ENCODE measurements at places on chromosomes 7 and 10.

- DNase-seq, result no peak
These were observed 81.1 kb downstream of the RGS10 start for GRCh38 chr10:119461380-119461779.

DNA sequence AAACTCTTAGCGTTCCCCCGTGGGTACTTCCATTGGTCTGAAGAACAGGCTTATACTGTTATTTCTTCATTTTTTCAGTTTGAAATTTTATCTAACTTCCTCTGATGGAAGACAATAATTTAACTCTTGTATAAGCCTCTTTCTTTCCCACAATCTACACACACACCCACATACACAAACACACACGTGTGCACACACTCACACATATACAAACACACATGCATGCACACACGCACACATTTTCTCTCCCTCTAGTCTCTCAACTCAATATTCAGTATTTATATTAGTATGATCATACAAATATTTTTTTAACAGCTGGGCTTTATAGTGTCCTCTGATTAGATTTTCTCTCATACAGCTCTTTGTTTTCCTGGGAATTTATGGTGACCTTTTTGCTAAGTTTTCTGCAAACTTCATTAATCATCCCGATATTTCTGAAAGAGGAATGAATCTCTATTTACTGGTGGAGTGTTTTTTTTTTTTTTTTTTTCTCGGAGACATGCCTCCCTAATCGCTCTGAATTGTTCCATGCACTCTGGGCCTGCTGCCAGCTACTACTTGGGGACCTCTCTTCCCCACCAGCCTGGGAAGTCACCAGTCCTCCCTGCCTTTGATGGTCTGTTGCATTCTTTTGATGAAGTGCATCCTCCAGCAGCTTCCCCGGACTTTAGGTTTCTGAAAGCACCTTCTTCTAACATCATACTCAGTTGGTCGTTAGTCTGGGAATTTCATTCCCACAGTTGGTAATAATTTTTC, 75.5 kb downstream of the ZNF777 start:
- no peak for DNase-seq

DNA sequence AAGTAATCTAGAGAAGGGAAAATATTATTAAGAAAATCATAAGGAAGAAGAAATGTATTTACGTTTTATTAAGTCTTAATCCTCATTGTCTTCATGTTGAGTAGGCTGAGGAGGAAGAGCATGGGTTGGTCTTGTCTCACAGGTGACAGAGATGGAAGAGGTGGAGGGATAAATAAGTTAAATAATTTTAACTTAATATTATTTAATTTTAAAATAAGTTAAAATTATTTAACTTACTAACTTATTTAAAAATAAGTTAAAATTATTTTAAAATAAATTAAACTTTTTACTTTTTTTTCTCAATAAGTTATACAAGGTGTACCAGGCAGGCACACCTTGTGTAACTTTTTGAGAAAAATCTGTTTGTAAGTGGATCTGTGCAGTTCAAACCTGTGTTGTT, 36.6 kb downstream of the STK31 start:
- no peak for DNase-seq

DNA sequence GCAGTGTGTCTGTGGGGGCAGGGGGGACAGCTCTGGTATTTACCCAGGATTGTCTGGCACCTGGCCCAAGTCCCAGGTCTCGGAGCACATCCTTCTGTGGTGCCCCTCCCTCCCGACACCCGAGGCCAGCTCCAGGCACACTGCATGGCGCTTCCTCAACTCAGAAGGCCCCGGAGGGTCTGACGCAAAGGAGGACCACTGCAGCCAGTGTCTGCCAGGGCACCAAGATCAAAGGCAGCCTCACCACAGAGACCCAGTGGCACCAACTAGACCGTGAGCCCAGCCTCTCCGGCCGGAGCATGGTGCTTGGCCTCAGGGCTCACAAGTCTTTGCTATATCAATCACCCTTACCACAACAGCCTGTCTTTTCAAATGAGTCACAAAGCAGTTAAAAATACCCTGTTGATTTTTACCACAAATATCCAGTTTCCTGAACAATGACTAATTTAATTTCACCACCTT, 99.3 kb upstream of the DDC start:
- no peak for DNase-seq

DNA sequence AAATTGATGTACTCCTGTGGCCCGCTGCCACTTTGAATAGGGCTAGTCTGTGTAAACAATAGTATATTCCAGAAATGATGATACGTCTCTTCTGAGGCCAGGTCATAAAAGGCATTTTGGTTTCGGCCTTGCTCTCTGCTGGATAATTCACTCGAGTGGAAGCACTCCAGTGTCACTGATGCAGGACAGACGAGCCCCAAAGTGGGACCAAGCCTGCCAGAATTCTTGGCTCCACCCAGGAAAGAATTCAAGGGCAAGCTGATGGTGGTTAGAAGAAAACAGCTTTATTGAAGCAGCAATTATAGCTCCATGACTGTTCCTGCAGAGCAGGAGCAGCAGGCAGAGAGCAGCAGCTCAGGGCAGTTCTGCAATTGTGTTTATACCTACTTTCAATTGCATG, 717.6 kb downstream of the GRM8 start:
- DNase-seq, result no peak

DNA sequence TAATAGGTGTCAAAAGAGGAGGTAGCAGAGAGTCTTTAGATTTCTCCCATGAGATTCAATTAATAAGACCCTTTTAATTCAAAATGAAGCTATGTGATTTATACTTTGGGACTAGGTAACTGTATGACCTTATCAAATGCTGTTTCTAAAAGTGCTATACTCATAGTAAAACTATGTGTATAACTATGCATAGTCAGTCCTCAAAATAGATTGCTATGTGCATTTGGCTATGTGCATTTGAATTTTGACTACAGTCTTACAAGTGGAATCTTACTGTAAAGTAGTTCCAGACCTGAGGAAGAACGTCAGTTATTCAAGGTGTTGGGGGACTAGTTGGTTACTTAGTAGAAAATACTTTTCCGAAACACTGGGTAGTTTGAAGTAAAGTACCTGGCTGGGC, 36.9 kb downstream of the ADD3 start:
- no peak for DNase-seq

DNA sequence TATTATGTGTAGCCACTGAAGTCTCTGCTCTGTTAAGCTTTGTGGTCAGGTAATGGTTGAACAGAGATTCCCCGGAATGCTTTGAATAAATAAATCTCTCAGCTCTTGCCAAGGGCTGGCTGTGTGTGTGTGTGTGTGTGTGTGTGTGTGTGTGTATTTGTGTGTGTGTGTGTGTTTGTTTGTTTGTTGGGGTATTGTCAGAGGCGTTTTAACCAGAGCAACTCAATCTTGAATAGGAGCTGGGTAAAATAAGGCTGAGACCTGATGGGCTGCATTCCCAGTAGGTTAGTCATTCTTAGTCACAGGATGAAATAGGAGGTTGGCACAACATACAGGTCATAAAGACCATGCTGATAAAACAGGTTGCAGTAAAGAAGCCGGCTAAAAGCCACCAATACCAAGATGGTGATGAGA, 256.2 kb upstream of the CACNA2D1 start:
- DNase-seq, result peak; percentile 55

DNA sequence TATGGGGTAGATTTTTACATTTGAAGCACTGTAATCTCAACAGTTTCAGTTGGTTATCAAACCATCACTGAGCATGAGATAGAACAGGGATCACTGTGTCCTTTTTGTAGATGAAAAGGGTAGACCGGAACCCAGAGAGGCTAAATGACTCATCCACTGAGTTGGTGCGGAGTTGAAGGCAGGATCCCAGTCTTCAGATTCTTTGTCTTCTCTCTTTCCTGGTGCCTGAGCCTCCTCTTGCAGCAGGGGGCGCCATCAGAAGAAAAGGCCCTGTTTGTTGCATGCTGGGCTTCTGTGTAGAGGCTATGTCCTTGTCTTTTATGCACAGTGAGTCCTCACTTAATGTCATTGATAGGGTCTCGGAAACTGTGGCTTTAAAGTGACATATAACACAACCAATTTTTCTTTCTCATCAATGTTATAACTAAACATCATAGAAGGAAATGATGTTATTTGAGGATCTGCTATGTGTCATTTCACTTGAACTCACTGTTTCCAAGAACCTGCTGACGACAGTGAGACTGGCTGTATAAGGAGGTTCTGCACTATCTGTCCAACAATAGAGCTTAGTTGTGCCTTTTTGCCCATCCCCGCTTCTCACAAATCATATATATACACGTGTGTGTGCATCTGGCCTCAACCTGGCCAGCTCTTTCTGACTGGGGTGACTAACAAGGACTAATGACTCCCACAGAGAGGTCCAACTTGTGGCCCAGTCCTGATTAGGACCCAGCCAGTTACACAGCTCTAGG, 14.3 kb downstream of the ZNF282 start:
- peak; percentile 90 for DNase-seq

DNA sequence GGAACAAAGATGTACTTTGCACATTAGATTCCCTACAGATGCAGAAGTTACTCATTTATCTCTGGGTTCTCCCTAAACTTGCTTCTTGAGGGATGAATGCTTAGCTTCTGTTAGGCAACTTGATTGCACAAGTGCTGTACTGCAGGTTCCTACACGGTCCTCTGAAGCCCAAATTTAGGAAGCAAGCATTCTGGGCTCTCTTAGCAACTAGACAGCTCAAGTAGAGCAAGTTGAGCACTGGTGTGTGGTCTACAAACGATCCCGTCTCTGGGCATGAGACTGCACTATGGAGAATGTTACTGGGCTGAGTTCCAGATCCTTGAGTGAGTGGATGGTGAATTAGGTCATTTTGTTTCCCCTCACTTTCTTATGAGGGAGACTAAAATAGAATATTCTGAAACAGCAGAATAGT, 14.3 kb downstream of the SEMA3D start:
- DNase-seq, result no peak

DNA sequence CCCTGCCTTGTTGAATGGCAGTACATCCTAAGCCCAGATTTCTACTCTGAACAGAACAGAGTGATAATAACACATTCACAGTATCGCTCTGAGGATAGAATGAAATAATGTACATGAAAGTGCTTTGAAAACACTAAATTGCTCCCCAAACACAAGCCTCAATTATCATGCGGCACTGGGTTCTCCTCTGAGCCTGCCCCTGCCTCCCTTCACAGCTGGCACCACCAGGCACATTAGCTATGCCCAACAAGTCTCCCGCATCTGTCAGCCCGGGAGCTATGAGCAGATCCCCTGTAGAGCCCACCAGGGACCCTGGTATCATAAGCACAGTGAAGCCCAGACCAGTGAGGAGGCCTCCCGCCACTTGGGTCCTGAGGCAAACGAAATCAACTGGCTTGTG, 405.5 kb downstream of the GRID1 start:
- no peak for DNase-seq

Data from ELF-1 (cell line).